AG04450 (cell line): ENCODE measurements at places on chromosomes 13 and 19.

DNA sequence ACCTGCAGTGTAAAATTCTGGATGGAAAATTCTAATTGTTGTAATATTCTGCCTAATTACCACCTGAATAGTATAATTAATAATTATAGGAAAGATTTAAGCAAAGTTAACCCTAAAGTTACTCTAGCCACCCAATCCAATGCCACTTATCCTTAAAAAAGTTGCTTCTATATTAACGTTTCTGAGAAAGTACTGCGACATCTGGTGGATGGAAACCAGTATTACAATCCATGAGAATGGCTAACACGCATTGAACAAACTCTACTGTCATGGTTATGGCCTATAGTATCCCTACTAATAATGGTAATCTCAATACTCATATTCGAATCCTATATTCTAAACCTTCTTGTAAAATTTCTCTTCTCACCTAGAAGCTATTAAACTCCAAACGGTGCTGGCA lies 1551.8 kb downstream of the SLITRK1 start:
- DNase-seq: no peak

DNA sequence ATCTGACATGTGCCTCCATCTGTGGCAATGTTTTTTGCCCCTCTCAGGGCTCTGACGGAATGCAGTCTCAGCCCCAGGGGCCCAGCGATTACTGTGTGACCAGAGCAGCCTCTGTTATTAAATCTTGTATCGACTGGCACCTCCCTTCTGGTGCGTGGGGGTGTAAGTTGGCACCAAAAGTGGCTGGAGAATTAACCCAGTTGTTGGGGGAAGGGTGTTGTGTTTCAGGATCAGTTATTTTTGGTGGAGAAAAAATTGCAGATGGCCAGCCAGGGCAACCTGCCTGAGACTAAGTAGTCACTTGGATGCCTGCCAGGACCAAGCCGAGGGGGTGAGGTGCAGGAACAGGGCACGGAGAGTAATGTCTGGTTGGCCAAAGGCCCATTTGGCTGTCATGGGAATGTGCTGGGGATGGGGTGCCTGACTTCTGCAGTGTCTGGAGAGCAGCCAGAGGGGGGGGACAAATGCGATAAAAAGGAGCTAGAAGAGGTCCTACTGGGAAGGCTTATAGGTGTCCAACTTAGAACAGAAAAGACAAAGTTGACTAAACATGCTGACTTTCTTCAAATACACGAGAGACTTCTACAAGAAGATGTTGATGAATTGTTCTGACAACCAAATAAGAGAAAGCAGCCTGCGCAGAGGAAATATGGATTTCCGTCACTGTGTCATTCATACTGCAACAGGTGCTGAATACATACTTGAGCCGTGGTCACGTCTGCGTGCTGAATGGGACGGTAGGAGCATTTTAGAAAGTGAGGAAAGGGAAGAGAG lies 69.8 kb downstream of the SIAH3 start:
- no peak for DNase-seq

- no peak for DNase-seq
Measured at GRCh38 chr13:112940236-112940635, 28.8 kb upstream of the MCF2L start.

- no peak for DNase-seq
Measured at GRCh38 chr13:32045982-32046785, 14.6 kb downstream of the FRY start.

DNA sequence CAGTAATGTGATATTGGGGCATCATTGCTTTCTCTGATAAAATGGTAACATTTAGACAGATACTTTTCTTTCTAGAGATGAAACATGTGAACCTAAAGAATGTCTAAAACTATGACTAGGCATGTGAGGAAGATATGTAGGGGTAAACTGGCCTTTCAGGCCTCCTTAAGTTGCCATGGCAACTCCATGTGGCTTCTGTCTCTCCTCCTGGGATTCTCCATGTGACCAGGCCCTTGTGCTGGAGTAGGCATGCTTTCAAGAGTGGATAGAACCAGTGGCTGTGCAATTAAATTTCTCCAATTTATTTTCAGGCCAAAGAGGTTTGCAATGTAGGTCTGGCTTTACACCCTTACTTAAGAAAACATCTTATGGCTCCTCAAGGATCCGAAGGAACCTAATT lies 130.8 kb downstream of the OLFM4 start:
- DNase-seq: no peak

DNA sequence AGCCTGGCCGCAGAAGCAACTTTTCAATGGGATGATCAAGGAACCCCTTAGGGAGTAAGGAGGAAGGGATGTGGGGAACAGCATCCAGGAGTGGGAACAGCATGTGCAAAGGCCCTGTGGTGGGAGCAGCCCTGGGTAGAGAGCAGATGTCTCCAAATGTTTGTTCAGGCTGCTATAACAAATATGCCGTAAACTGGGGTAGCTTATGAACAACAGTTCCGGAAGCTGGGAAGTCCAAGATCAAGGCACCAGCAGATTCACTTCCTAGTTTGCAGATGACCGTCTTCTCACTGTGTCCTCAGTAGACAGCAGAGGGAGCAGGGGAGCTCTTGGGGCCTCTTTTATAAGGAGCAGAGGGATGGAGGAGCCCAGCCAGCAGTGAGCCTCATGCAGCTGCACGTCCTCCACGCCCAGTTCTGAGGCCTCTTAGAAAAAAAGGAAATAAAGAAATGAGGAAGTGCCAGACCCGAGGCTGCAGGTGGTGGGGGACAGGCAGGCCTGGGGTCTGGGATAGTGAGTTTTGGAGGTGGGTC lies 4.2 kb upstream of the LRRC25 start:
- DNase-seq: no peak

DNA sequence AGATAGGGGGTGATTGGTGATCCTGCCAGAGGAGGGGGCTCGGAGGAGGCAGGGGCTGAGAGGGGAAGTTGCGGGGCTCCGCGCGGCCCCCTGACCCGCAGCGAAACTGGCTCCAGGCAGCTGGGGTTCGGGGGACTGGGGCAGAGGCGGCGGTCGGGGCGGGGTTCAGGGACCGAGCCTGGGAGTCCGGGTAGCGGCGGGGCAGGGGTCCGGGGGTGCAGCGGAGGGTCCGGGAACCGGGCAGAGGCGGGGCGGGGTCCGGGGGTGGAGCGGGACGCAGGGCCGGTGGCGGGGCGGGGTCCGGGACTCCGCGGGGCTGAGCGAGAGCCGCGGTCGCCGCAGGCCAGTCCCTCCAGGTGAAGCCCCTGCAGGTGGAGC lies 1.2 kb downstream of the MADCAM1 start:
- no peak for DNase-seq

DNA sequence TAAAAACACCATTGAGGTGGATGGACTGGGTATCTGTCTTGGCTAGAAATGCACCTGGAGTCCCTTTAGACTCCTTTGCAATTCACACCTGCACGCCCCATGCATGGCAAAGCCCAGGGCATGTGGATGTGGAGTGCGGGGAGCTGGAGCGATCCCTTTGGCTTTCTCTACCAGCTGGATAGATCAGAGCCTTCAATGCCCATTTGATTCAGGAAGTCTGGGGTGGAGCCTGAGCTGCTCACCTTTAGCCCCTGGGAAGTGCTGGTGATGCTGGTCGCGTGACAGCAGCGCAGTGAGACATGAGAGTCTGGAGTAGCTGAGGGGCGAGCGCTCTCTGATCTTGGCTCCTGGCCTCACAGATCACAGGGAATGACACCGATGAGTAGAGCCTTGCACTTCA lies 4.8 kb upstream of the ZNF536 start:
- no peak for DNase-seq

DNA sequence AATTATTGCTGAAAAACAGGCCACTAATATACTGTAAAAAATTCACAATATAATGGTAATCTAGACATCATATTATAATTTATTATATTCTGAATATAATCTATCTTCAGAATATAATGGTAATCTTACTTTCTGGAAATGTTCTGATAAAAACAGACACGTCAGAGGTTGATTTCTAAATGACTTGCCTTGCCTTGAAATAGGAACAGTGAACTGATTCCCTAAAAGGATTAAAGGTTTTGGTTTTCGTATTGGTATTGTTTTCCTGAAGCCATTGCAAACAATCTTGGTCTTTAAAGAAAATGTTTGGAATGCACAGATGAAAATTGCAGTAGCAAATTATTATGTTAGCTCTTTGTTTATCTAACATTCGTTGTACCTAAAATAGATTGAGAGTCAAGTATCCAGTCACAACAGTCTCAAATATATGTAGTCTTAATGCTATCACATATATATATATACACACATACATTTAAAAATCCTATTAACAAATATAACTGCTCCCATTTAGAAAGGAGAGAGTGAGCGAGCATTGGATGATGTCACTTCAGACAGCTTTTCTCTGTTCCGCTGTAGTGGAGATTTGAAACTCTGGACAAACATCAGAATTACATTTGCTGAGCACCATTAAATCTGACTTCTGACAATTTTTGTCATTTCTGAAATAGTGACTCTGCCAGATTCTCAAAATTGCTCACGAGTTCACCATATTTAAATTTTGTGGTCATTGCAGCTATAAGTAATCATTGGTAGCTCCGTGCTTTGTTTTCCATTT lies 1.7 kb downstream of the ITM2B start:
- no peak for DNase-seq

DNA sequence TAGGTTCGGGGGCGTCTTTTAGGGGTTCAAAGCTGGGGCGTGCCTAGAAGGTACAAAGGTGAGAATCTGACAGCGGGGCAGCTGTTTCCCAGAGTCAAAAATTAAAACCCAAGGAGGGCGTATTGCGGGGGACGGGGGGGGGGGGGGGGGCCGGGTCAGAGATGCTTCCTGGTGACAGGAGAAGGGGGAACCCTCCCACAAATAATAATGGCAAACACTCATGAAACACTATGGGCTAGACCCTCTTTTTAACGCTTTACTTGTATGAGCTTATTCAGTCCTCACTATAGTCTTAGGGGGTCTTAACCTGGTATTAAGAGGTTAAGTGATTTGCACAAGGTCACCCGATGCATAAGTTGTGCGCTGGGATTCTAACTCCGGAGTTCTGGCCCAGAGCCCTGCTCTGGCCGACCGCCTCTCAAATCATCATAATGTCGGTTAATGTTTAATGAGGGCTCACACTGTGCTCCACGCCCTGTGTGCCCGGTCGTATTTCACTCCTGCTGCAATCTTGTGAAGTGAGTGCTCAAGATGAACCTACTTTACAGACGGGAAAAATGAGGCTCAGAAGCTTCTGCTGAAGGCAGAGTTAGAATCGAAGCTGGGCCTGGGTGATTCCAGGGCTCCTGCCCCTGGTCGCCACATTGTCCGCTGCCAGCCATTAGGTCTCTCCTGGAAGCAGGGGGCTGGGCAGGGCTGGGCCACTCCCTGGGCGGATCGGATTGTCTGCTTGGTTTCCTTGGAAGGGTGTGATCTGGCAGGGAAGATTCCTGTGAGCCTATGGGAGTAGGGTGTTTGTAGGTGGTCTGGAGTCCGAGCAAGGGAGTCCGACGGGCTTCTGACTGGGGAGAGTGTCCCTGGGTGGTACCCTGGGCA lies 964 bp downstream of the PAK4 start:
- DNase-seq: no peak

- DNase-seq: peak; percentile 24
Measured at GRCh38 chr19:52535771-52536447, 8.4 kb downstream of the ZNF808 start.

DNA sequence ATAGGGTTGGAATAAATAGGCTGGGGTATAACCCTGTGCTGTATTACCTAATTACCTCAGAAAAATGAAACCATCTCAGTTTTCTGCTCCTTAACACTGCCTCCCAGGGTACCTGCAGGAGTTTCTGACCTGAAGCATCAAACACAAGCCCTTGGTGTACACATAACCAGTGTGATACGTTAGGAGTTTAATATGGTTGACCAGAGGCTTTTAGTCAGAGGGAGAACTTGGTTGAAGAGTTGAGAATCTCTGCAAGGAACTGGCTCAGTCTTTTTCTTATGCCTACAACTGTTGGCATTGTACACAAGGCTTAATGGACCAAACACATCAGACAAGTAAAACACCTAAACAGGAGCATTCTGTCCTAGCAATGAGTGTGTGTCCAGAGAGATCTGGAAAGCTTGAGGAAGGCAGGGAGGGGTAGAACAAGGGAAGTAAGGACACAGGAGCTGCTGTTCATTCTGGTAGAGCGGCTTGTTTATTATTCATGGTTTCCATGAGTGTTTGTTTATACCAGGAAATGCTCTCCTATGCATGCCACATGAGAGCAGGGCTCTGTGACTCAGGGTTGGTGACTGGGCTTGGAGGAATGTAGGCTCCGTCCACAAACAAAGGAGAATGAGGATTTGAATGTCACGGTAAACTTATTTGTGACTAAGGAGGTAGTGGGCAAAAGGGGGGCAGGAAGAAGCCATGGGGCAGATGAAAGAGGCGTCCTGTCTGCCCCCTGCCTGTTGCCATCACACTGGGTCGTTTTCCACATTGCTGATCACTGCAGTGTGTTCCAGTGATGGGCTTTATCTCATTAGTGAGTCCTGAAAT lies 11.9 kb upstream of the SPATA13 start:
- DNase-seq: peak; percentile 95

- no peak for DNase-seq
Measured at GRCh38 chr19:58477871-58478270, 1.7 kb downstream of the ZNF446 start.

GRCh38 chr13:20525601-20526544 lies at the start of gene CRYL1:
TSS of gene CRYL1 (minus strand) at chr13:20525857. CDS start at chr13:20525794, 63 bp downstream.
- no peak for DNase-seq

DNA sequence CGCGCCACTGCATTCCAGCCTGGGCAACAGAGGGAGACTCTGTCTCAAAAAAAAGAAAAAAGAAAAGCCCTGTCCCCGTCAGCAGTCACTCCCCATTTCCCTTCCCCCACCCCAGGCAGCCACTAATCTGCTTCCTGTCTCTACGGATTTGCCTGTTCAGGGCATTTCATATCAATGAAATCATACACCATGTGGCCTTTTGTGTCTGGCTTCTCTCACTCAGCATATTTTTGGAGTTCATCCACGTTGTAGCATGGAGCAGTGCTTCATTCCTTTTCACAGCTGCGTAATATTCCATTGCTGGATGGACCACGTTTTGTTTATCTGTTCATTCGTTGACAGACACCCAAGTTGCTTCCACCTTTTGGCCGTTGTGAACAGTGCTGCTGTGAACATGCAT lies 36.1 kb upstream of the KLF2 start:
- DNase-seq: no peak

GRCh38 chr13:30053939-30054338 lies 203.5 kb upstream of the UBL3 start:
- DNase-seq: no peak

DNA sequence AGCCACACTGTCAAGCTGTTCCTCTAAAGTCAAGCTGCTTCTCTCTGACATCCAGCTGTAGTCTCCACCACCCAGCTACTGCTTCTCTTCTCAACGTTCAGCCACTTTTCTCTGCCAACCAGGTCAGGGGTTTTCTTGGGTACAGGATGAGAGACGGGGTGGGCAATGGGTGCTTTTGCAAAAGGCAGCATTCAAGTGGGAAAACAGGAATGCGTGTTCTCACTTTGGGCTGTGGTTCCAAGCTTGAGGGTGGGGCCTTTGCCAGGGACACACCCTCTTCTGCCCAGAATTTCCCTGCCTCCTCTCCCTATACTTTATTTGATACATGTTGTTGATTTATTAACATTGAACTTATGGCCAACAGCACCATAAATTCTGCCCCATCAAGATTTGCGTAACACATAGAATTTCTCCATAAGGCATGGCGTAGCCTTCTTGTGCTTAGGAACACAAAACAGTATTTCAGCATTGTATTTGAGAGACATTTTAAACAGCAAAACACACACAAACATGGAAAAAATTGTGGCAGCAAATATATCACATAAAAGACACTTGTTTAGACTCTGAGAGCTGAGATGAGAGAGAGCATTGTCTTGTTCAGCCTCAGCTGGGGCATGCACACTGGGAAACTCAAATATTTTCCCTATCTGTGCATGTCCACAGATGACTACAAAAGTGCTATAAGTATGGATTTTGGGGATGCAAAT lies 392.8 kb downstream of the SLITRK6 start:
- DNase-seq: no peak

GRCh38 chr13:113020323-113021080 lies 51.5 kb downstream of the MCF2L start:
- DNase-seq: no peak
